ENCODE measurements at places on chromosomes 1 and 21. TPM values are rescaled to one million over a fixed set of nuclear protein-coding genes. Genes with fewer than 3 reads are reported as not detected.

GRCh38 chr1:32991386-32991785, 26.8 kb upstream of the RNF19B start:
- no peak for DNase-seq

DNA sequence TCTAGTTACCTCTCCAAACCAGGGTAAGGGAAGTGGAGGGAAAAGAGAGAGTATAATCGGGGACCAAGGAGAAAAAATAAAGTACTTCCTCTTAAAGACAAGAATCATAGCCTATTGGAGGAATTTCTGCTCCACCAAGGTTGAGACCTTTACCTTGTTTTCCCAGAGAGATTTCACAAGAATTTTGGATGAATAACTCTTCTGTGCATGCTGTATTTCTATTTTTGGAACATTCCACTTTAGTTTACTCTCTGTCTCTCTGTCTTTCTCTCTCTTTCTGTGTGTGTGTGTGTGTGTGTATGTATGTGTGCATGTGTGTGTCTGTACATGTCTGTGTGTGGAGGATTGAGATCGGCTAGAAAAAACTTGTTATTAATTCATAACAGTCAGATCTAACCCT, 318.4 kb upstream of the RGS18 start:
- DNase-seq: no peak

- peak; percentile 86 for DNase-seq
These were observed 1.6 kb upstream of the KCND3 start for GRCh38 chr1:111990878-111991718.

GRCh38 chr1:27144920-27145661, 9.8 kb downstream of the SLC9A1 start:
- no peak for DNase-seq

GRCh38 chr1:7220007-7220406, 434.8 kb downstream of the CAMTA1 start:
- no peak for DNase-seq

- no peak for DNase-seq
These were observed 1.6 kb downstream of the TUFT1 start for GRCh38 chr1:151541752-151542151.

- no peak for DNase-seq
These were observed 61.0 kb downstream of the MAST2 start for GRCh38 chr1:45864167-45865106.

DNA sequence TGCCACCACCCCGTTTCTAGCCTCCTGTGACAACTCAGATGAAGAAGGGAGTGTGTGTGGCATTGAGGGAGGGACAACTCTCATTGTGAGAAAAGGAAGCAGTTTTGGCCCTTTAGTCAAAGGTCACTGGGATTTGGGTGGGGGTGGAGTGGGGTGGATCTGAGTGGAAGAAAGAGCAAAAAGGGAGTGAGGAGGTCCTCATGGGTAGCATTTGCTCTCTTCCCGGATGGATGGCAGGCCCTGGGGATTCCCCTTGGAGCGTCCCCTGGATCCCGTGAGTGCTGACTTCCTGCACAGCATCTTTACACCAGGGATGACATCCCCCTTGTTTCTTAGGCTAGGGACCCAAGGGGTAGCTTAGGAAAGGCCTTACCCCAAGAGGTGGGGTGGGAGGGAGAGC, 460 bp downstream of the SERPINC1 start:
- no peak for DNase-seq

GRCh38 chr21:35163411-35163810, 114.3 kb upstream of the RUNX1 start:
- no peak for DNase-seq

GRCh38 chr1:200128944-200129879, 101.7 kb downstream of the NR5A2 start:
- DNase-seq: no peak

DNA sequence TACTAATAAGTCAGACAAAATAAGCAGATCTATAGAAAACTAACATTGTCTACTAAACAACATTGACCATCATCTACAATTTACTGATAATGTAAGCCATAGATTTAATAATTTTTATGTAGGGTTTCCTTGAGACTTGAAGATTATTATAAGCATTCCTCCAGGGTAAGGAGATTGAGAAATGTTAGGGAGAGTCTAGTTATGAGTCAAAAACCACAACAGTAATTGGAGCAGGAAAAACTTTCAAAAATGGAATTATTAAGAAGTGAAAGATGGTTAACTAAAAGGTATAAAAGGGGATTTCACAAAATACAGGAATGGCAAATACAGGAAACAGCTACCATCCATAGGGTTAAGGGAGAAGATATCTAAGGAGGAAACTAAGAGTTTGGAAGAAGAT, 12.4 kb upstream of the UHMK1 start:
- no peak for DNase-seq

DNA sequence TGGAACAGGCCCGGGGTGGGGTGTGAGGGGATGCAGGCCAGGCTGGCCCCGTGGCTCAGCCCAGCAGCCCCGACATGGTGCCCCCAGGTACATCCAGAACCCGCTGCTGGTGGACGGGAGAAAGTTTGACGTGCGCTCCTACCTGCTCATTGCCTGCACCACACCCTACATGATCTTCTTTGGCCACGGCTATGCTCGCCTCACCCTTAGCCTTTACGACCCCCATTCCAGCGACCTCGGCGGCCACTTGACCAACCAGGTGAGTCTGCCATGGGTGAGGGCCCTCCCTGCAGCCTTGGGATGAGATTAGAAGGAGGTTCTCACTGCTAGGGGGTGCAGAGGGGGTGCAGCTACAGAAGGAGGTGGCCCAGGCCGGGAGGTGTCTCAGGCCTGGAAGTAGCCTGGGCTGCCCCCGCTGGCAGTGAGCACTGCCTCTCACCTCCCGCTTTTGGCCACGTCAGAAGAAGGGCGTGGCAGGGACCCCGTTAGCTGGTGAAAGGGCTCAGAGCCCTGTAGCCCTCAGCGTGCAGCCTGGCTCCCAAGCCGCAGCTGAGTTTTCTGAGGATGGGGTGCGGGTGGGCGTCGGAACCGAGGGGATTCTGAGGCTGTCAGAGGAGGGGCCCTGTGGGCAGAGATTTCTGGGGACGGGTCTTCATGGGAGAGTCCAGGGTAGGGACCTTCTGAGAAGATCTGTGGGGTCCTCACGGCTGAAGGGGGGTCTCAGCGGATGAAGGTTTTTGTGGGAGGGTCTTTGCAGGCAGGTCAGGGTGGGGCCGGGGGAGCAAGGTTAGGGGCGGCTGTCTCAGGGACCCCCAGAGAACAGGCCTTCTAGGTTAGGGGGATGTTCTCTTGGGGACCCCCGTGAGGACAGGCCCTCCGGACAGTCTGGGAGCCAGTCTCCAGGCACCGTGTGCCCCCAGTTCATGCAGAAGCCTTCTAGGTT, 10.4 kb downstream of the TTLL10 start:
- DNase-seq: no peak

- no peak for DNase-seq
These were observed 127.2 kb downstream of the NPHP4 start for GRCh38 chr1:5865056-5865455.

DNA sequence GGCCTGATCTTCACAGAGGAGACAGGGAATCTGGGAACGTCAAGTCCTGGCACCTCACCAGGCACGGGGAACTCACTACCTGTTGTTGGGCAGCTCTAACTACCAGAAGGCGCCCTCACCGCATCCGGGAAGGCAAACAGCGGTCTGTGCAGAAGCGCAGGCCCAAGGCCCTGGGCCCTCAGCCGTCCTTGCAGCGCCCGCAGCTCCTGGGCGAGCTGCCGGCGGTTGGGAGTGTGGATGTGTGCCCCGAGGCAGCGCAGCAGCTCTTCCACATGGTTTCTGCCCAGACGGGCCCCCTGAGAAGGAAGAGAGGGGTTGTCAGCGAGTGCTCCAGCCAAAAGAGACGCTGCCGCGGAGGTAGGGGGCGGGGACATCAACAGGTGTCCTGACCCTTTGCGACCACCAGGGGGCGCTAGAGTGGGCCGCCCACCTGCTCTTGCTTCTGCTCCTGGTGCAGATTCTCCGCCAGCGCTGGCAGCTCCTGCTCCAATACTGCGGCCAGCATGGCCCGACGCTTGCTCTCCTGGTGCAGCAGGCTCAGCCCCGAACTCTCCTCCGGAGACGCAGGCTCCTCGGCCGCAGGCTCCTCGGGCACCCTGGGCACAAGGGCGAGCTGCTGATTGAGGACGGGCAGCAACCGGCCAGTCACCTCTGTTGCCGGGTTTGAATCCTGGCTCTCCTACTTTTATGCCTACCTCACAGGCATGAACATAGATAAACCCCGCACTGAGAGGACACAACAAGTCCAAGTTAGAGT, 9.3 kb downstream of the MAP3K6 start:
- DNase-seq: peak; percentile 92

DNA sequence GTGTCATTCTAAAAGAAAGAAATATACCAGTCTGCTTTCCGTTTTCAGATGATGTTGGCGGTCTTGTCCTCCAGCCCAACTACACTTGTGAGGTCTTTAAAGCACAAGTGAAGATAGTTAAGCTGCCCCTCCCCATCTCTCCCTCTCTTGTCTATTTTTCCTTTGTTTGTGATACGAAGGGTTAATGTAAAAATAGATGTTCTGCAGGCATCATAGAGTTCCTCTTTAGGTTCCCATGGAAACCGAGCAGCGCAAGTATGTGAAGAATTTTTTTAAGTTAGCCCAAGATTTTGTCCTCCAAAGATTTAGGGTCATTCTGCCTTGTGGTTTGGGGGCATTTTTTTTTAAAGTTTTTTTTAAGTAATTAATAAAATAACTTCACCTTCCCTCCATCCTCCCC, 232.4 kb upstream of the AJAP1 start:
- no peak for DNase-seq

SLAMF8 gene
- 1.3 TPM for polyA plus RNA-seq

TBX15 gene
- polyA plus RNA-seq: 1.6 TPM

GLIS1 gene
- 0.50 TPM for polyA plus RNA-seq

RPS6KC1 gene
- polyA plus RNA-seq: 10.3 TPM

FMO2 gene
- 157 TPM for polyA plus RNA-seq

PLA2G2D gene
- not detected for polyA plus RNA-seq

RASSF5 gene
- 5.1 TPM for polyA plus RNA-seq

KIF17 gene
- 2.6 TPM for polyA plus RNA-seq

SLC30A2 gene
- polyA plus RNA-seq: 0.13 TPM

KCNK2 gene
- not detected for polyA plus RNA-seq

PCBP3 gene
- polyA plus RNA-seq: not detected

P3H1 gene
- polyA plus RNA-seq: 15.2 TPM

PLA2G2A gene
- polyA plus RNA-seq: 26.9 TPM

USP48 gene
- polyA plus RNA-seq: 16.2 TPM

TIE1 gene
- polyA plus RNA-seq: 4.0 TPM

USH2A gene
- not detected for polyA plus RNA-seq

EPHB2 gene
- 0.88 TPM for polyA plus RNA-seq

RNF186 gene
- polyA plus RNA-seq: 8.0 TPM

PAQR6 gene
- not detected for polyA plus RNA-seq

AMY1A gene
- not detected for polyA plus RNA-seq
